ENCODE measurements at places on chromosomes 11 and 22.
A peak's percentile ranks its signal among the peaks of the same experiment; 100 is the strongest.

GRCh38 chr22:38310518-38311322 is 6.5 kb downstream of the CSNK1E start:
- no peak for DNase-seq

GRCh38 chr22:33919391-33920196 is 682 bp downstream of the LARGE1 start:
- DNase-seq: no peak

GRCh38 chr11:50088231-50088630 is 55.6 kb downstream of the OR4C45 start:
- no peak for DNase-seq

DNA sequence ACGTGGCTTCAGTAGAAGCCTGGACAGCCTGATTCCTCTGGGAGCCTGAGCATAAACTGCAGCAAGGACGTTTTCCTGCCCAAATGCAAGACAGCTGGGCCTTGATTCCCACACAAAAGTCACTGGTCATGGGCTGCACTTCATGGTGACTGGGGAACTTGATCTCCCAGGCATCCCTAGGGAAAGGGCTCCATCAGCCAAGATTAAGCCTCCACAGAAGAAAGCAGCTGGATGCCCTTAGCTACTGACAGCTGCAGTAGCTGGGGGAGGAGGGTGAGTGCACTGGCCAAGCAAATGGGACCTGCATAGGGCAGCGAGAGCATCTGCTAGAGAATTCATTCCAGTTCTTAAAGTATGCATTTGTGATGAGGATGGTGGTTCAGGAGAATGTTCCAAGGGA is 267.4 kb upstream of the ISX start:
- no peak for DNase-seq

- no peak for DNase-seq
Measured at GRCh38 chr11:64970731-64971151, 1.2 kb downstream of the MAJIN start.

DNA sequence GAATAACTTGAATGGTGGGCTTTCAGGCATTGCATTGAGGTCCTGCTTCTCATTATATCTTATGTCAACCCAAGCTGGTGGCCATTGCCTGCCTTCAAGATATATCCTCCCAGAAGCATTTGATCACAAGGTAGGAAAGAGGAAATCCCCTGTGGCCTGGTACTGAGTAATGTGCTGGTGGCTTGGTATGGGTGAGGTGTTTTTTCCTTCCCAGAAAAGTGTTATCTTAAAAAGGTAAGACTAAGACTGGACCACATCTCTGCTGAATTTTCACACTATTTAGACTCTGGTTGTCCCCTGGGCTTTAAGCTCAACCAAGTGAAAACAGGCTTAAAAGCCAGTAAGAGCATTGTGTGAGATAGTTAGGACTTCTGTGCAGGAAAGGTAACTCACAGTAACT is 3.7 kb downstream of the INSC start:
- no peak for DNase-seq

GRCh38 chr11:81342966-81343365 is 1390.7 kb downstream of the FAM181B start:
- DNase-seq: no peak

DNA sequence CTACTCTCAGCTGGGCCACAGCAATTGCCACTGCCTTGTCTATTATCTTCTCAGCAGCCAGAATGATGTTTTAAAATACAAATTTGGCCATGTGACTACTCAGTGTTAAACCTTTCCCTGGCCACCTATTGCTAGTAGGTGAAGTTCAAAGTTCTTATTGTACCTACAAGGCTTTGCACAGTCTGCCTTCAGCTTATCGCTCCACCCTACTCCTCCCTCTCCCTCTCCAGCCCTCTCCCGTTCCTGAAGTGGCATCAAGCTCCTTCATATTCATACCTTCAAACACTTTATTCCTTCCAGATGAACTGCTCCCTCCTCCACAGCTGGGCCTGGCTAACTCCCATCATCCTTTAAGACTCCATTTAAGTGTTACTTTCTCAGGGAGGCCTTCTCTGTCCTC is 37.3 kb downstream of the OR10A6 start:
- DNase-seq: no peak

DNA sequence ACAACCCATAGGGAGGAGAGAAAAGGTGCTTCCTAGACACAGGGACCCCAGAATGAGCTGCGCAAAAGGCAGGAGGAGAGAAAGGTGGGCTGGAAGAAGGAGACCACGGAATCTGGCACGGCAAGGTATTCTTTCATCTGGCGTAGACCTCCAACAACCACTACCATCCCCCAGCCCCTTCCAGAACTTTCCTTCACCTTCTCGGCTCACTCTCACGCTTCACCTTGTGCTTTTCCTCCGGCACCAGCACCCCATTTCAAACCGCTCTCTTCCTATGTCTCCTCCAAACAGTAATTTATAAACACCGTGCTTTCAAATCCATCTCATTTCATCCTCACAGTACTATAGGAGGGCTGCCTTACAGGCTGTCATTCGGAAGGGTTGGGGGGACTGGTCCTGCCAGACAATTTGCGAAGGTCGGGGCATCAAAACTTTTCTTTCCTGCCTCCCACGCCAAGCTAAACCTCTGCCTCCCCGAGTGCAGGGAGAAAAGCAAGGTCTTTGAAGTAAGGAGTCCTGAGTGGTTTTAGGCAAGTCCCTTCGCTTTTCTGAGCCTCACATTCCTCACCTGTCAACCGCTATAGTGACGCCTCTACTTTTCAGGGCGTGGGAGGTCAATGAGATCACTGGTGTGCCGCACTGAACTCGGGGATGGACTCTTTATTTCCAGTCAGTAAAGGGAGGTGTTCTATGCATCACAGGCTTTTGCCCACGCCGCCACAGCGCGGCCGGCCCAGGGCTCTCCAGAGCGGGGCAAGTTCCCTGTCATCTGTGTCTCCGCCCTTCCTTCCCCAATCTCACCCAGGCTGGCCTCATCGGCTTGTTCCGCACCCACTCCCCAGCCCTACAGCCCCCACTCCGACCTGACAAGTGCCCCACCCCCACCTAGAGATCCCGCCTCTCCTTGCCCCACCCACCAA is 800 bp downstream of the KCTD21 start:
- DNase-seq: peak; percentile 91

- DNase-seq: no peak
Measured at GRCh38 chr11:126414615-126415014, 59.1 kb downstream of the ST3GAL4 start.

All from Kasumi-1 (cell line).